ENCODE measurements at places on chromosomes 3 and 15. TPM values are rescaled to one million over a fixed set of nuclear protein-coding genes. Genes with fewer than 3 reads are reported as not detected.

GRCh38 chr3:58333206-58334012, 717 bp downstream of the PXK start:
- DNase-seq: peak; percentile 59

DNA sequence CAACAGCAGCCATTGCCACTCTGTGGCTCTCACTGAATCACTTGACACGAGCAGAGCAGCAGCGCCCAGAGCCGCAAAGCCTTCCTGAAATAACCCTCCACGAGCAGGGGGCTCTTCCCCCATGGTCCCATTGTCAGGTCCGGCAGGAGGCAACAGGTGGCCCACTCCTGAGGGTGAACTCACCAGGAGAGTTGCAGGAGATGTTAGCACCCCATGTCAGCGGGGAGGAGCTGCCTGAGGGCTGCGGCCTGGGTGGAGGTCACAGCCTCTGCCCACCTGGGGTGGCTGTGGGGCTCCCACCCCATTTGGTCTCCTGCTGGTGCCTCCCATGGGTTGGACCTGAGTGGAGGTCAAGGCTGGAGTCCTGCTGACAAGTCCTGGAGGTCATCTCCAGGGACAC, 12.3 kb upstream of the C3orf22 start:
- DNase-seq: no peak

GRCh38 chr3:153144779-153145178, 17.2 kb upstream of the RAP2B start:
- no peak for DNase-seq

DNA sequence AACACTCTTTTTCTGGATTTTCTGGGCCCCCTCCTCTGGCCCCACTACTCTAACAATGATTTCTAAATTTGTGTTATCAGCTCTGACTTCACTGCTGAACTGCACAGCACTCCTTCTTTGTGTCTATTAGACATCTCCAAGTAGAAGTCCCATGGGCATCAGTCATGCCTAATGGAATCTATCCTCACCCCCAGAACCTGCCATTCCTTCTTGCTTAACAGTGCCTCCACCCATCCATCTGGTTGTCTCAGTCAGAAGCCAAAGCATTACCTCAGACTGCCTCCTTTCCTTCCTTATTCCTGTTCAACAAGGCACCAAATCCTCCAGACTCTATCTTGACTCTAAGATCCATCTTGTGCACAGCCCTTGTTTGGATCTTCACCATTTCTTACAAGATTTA, 36.2 kb downstream of the SSR3 start:
- DNase-seq: no peak

DNA sequence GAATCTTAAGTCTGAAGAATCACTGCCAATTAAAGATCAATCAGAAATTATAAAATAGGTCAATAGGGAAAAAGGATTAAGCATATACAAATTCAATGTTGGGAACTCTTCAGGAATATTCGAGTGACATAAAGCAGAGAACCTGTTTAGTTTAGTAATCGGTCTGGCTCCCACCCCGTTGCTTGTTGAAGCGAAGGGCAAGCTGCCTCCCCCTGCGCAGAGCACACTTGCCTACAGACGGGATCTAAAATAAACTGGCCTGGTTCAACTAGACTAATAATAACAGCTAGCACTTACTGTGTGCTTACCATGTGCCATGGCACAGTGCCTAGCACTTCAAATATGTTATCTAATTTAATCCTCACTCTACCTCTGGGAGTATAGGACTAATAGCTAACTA, 8.6 kb downstream of the SEMA6D start:
- DNase-seq: no peak

- no peak for DNase-seq
Observed at GRCh38 chr3:73228437-73228836, 167.0 kb downstream of the EBLN2 start.

The MST1R gene
- 0.41 TPM for total RNA-seq

The GOLGA6B gene
- total RNA-seq: not detected

All from frontal cortex (tissue), 4 donors.